ENCODE measurements at places on chromosomes 6 and 20.
A peak's percentile ranks its signal among the peaks of the same experiment; 100 is the strongest.

DNA sequence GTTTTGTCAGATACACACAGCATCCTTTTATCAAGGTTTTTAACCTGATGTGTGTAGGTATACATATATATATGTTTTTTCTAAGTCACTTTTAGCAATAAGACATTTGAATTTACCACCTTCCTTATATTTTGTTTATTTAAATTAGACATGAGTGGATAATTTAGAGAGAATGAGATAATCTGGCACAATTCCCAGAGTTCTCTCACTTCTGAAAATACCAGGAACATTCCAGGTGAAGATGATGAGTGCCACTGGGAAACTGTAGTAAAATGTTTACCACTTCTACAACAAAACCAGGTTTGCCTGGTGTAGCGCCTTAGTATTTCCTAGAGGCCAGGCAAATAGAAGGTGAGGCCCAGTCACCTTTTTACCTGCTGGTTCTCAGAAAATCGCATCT, 189.5 kb downstream of the TMEM242 start:
- DNase-seq = no peak

DNA sequence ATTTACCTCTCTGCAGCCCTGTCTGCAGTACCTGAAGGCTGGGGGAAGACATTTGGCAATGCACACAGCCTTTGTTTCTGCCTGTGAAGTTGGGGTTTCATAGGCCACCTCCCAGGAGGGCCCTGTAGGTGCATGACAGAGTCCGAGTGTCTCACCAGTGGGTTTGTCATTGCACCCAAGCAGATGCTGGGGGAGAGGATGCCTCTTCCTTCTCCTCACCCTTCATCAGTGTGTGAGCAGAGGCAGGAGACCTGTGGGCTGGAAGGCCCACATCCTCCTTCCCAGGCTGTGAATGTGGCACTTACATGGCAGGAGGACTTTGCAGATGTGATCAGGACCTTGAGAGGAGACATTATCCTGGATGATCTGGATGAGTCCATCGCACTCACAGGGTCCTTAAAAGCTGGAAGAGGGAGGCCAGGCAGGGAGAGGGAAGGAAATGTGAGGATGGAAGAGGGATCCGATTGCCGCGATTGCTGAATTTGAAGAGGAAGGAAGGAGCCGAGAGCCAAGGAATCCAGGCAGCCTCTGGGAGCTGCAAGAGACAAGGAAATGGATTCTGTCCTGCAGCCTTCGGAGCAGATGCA, 30.4 kb downstream of the SYNJ2 start:
- no peak for DNase-seq

DNA sequence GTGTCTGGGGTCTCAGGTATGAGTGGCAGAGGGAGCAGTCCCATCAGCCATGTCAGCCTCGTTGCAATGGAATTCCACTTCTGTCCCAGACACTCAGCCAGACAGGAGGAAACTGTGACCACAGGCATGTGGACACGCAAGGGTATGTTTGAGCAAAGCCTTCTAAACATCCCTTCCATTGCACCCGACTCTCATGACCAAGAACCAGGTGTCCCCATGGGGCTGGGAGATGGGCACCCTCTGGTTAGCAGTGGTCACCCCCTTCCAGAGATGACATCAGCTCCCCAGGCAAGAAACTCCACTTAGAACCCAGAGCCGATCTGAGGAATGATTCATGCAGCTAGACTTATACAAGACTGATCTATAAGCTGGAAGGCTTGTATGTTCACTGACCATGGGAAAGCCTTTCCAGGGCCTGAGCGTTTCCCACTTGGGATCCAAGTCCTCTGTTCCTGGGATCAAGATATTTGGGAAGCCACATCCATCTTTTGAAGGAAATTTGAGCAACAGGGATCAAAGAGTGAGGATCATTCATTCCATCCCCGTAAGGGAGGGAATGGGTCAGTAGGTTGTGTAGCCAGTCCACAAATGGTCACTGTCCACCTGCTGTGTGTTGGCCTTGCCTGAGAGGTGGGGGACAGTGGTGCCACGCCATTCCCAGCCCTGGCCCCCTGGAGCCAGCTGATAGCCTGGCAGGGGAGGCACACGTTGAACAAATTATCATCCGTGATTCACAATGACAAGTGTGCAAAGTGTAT, 3.9 kb upstream of the MRGBP start:
- no peak for DNase-seq

GRCh38 chr6:16319813-16320532, 81.6 kb downstream of the GMPR start:
- peak; percentile 47 for DNase-seq

GRCh38 chr6:21648475-21649050, 55.0 kb downstream of the SOX4 start:
- DNase-seq = no peak

DNA sequence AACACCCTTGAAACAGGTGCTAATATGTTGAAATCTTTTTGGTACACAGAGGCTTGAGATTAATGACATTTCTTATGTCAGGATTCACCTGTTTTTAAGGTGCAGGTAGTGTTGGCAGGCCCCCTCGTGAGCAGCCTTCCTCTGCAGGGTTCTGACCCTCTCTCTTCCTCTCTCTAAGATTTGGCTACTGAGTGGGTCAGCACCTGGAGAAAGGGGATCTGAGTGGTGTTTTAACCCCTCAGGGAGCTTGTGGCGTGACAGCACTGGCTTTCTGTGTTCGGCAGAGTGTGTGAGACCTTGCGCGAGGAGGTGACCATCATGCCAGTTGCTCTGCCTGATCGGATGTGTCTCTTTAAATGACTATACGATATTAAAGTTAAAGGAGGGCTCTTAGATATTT, 37.1 kb downstream of the HIVEP1 start:
- no peak for DNase-seq

- DNase-seq = no peak
Observed at GRCh38 chr6:103707596-103708325, 1152.0 kb downstream of the HACE1 start.

DNA sequence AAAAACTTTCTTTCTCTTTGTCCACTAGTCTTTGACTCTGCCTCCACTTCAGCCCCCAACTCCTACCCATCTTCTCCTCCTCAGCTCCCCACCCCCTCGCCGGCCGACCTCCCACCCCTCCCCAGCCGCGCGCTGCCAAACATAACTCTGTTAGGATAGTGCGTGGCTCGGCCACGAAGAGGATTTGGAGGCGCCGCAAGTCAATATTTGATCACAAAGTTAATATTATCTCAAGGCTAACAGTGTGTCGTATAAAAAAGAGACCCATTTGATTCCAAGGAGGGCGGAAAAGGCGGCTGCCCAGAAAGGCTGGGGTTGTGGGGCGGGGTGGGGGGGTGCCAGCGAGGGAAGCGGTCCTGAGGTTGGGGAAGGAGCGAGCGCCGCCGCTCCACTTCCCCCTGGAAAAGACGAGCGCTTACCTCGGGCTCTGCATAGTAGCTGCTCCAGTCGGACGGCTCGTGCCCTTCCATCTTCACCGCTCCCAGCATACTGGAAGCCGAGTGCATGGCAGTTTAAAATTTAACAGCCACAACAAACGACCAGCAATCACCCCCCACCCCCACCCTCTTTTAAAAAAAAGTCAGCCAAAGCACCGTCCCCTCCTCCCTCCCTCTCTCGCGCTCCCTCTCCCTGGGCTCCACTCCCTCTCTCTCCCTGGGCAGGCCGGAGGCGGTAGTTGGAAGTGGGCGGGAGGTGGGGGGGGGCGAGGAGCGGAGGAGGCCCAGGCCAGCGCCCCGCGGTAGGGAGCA, 425 bp downstream of the FOXA2 start:
- DNase-seq = no peak

GRCh38 chr6:116859264-116859663, 17.8 kb upstream of the RFX6 start:
- no peak for DNase-seq

- no peak for DNase-seq
Observed at GRCh38 chr20:20083807-20084206, 31.5 kb downstream of the CFAP61 start.

GRCh38 chr20:20546402-20546801, 166.0 kb downstream of the RALGAPA2 start:
- DNase-seq = no peak

GRCh38 chr6:138162111-138162954, 594 bp downstream of the ARFGEF3 start:
- no peak for DNase-seq

DNA sequence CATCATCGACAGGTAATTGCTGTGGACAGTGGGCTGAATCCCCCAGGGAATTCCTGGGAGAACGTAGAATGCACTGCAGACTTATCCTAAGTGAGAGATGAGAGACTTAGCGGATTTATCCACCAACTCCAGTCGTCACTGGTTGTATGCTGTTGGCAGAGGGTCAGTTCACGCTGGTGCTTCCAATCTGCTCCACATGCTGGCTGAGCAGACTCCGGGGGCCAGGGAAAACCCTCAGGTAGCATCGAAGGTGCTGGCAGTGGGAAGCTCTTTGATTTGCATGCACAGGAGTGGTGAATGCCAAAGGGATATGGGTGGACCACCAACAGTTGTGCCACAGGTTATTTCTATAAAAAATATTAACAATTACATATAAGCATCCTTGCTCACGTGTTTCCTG, 20.2 kb downstream of the TTLL9 start:
- DNase-seq = no peak

GRCh38 chr20:5100684-5101347, 18.9 kb downstream of the PCNA start:
- DNase-seq = peak; percentile 70

- DNase-seq = no peak
Observed at GRCh38 chr6:139834232-139834631, 459.8 kb upstream of the CITED2 start.

DNA sequence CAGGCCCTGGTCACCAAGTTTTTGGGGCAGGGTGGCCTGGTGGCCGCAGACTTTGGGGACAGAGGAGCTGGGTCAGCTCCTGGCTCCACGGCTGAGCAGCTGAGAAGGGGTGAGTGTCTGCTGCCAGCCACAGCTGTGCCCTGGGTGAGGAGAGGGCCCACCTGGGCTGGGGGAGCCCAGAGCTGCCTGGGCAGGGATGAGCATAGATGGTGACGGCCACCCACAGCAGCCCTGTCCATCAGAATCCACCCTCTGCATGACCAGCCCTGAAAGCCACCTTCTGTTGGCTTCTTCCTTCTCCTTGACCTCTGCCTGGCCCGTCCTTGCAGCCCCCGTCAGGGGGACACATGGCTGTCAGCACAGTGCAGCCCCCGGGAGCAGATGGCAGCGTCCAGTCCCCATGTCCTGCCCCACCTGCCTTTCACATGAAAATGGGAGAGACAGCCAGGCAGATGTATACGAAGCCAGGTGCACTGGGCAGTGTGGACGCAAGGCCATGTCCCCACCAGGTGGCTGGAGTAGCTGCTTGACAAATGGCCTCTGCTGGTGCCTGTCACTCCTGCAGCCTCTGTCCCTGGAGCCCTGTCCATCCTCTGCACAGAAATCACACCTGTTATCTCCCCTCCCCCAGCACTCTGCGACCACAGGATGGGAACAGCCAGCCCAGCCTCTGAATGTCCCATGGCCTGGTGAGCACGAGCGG, 220.8 kb downstream of the PREX1 start:
- no peak for DNase-seq

DNA sequence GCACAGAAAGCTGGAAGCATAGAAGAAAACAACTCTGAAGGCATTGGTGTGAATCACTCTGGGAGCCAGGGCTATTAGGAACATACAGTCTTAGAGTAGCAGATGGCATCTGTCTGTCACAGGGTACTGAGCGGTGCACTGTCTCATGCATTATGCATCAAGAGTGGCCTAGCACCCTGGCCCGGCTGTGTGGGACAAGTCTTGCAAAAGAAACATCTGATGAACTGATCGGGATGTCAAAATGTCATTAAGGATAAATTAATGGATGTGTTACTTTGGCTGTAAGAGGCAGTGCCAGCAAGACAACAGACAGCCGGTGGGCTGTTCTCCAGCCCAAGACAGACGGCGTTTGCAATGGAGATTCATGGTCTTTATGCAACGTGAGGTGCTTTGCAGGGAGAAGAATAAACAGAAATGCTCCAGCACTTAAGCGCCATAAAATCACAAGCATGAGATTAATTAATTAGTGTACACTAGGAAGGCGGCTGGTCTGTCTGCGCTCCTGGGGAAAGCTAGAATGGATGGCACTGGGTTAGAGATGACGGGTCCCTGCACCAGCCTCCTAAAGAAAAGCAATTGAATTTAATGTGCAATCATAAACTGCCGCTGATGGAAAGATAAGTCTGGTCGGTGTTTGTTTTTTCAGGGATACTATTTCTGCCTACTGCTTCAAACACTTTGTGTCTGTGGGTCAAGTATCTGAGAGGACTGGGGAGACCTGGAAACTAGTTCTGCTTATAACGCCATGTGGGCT, 600.6 kb upstream of the CHD6 start:
- no peak for DNase-seq

DNA sequence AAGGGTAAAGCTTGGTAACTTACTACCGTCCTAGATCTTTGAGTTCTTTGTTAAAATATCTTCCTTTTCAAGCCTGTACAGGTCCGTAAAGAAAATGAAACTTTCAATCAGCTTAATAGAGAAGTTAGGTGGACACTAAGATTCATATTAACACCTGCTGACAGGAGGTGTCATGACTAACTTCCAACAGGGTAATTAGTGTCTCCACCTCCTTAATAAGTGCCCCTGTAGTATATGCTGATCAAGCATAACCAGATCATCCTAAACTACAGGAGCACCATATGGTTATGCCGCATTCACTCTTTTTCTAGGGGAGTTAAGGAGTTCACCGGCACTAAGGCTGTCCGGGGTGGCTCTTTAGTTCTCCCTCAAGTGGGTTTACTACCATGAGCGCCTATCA, 23.9 kb upstream of the RALGAPA2 start:
- DNase-seq = no peak

DNA sequence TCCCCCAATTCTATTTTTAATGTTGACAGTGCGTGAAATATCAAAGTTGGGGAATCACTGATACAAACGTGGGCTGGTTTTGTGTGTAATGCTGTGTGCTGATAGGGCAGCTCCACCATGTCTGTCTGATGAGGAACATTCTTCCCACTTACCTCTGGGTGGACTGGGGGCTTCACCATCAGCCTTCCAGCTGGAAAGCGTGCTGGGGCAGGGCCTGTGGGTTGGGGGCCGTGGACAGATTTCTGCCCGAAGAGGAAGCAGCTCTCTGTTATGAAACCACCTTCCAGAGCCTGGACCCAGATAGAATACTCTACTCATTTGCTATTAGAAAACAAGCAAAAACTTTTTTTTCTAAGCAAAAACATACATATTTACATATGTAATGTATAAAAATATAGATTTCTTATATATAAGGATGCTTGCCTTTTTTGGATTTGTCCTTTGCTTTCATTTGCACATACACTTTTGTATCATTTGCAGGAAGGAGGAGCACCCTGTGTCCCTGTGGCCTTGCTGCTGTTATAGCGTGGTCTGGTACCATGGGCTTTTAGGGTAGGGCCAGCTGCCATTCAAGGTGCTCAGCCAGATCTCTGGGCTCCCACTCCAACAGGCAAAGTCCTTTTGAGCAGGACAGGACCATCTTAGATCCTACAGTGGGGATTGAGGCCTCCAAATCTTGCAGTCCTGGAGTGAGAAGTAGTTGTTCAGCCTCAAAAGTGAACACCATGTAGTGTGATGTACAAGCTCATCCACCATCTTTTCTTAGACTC, 48.1 kb downstream of the DUSP22 start:
- no peak for DNase-seq

DNA sequence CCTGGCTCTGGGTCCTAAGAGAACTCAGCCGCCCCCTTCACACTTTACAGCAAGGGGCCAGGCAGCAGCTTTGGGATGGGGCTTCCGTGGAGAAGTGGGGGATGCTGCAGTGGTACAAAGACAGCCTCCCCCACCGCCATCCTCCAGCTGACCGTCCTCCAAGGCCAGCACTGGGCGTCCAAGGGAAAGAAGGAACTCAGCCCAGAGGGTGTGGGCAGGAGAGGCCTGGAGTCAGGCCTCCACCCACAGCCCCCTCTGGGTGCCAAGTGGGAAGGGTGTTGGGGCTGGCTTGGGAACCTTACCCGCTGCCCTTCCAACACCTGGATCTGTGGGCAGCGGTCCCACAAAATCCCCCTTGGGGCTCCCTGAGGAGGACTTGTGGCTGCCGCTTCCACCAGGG, 13.1 kb downstream of the STMN3 start:
- no peak for DNase-seq

Measured in activated naive CD4-positive, alpha-beta T cell (primary cell).